Cerebellar cortex (tissue), 1 donor: ENCODE measurements at places on chromosomes 13 and 19.

GRCh38 chr19:50460161-50460765 is 16.0 kb upstream of the EMC10 start:
- DNase-seq, result peak; percentile 16

- DNase-seq, result no peak
These were observed 169.1 kb downstream of the SHISA2 start for GRCh38 chr13:25882466-25883357.

DNA sequence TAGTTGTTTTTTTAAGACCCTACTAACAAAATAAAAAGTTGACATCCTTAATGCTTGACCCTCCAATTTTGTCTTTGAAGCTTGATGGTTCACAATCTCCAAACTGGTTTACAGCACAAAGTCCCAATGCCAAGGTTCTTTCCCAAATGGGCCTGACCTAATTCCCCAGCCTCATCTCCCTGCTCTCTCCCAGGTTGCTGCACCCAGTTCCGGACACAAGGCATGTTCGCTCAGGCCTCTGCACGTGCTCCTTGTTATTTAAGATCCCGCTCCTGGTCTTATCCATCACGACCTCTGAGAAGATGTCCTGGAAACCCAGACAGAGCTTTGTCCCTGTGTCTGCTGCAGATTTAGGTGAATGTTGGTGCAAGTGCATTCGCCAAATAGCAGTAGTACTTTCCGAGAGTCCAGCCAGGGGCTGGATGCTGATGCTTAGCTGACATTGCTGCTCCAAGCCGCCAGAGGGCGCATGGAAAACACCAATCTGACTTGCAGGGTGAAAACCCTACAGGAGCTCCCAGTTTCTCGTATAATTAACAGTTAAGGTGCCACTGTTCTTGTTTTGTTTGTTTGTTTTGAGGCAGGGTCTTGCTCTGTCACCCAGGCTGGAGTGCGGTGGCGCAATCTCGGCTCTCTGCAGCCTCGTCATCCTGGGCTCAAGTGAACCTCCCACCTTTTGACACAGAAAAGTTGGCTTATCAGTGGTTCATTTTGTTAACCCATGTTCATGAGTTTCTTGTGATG is 18.5 kb downstream of the LYPD3 start:
- peak; percentile 84 for DNase-seq

DNA sequence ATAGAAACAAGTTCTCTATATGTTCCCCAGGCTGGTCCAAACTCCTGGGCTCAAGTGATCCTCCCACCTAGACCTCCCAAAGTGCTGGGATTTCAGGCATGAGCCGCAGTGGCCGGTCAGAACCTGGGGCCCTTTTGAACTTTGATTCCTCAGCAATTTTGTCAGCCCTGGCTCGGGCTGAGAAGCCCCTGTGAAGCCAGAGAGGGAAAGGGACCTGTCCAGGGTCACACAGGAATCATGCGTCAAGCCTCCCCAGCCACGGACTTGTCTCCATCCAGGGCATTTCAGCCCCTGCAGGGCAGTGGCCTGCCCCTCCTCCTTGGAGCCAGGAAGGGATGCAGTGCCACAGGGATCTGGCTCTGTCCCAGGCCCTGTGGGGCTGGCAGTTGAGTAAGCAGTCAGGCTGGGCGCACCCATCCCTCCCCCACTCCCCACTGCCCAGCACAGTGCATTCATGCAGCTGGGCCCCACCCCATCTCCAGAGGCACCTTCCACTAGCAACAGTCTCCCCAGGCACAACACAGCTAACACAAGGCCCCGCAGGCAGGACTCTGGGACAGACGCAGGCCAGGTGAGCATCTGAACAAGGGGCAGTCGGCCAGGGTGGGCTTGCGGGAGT is at the start of gene CAPS:
TSS of gene CAPS (plus strand) at position 516 of the 619 bp plus-strand sequence. CDS start 153 bp downstream, outside the sequence.
- DNase-seq, result no peak

DNA sequence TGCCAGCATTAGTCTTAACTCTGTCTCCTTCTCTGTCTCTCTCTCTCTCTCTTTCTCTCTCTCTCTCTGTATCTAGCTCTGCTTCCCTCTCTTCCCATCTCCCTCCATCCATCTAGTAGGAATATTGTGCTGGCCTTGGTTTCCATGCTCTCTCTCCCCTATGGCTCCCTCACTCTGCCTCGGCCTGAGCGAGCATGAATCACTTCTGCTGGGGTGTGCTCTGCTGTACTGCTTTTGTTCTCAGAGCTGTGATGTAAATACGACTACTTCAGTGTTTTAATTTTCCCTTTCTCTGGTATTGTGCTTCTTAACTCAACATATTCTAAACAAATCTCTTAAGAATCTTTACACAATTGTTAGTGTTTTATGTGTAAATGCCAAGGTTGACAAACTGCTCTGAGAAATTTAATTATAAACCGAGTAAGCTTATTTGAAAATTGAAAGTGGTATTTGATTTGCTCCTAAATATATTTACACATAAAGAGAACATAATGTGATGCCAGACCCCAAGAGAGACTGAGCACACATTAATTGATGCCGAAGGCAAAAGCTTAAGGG is 211.5 kb upstream of the KL start:
- DNase-seq, result no peak

DNA sequence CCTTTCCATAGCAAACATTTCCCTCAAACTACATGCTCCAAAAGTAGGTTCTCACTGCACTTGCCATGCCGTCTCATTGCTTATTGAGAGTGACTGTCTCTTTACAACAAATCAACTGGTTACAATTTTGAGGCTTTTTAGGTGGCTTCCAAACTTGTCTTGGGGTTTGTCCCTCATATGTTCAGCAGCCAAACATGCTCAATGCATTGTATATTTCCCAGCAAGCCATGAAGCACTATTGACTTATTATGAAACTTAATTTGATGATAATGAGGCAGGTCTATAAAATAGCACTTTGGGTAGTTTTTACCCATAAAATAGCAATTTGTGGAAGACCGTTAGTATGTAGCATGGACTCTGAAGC is 78.2 kb downstream of the LRCH1 start:
- no peak for DNase-seq

DNA sequence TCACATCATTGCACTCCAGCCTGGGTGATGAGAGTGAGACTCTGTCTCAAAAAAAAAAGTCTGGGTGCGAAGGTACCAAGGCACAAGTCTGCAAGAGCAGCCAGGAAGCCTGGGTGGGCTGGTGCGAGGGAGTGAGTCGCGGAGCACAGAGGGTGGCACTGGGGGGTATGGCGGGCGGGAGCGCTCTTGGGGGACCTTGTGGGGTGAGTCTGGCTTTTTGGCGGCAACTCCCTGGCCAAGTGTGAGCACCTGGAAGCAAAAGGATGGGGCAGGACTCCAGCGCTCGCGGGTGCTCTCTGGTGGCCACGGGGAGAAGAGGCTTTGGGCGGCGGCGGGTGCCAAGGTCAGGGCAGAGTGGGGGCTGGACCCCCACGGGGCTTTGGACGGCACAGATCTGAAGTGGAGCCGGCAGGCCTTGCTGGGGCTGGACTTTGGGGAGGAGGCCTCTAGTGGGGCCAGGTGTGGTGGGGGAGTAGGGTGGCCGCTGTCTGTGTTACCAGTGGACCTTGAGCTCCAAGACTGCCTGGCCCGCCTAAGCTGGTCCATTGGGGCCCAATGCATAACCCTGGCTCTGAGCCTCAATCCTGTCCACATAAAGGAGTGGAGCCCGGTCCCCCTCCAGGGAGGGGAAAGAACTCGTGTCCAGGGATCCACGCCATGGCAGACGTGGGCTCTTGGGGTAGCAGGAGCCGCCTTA is 1.6 kb downstream of the P2RY11 start:
- peak; percentile 52 for DNase-seq

DNA sequence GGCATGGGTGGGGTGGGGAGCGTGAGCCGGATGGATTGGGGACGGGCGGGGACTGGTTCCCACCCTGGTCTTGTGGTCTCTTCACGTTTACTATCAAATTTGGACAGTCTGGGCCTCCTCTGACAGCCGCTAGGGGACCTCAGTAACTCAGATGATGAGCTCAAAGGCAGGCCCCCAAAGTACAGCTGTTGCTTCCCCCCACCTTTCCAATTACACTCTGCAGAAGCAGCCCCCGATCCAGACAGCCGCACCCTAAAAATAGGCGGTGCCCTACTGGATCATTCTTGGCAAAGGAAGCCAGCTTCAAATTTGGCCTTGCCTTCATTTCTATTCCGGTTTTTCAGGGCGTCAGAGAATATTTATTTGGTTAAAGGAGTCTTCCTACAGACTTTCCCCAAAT is 1.9 kb upstream of the FOXO1 start:
- no peak for DNase-seq

DNA sequence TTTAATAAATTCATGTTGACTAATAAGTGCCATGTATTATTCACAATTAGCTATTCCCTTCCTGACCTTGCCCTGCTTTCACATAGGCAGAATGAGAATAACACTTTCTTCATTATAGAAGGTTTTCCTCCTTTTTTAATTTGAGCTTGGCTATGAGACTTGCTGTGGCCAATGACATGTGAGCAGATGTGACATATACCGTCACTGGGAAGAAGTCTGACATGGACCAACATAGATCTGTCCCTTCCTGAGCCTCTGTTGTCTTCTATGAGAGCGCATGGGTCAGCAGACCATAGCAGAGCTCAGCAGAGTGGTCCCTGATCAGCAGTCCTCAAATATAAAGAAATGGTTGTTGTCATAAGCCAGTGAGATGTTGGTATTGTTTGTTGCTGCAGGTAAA is 163.9 kb downstream of the DACH1 start:
- DNase-seq, result no peak

DNA sequence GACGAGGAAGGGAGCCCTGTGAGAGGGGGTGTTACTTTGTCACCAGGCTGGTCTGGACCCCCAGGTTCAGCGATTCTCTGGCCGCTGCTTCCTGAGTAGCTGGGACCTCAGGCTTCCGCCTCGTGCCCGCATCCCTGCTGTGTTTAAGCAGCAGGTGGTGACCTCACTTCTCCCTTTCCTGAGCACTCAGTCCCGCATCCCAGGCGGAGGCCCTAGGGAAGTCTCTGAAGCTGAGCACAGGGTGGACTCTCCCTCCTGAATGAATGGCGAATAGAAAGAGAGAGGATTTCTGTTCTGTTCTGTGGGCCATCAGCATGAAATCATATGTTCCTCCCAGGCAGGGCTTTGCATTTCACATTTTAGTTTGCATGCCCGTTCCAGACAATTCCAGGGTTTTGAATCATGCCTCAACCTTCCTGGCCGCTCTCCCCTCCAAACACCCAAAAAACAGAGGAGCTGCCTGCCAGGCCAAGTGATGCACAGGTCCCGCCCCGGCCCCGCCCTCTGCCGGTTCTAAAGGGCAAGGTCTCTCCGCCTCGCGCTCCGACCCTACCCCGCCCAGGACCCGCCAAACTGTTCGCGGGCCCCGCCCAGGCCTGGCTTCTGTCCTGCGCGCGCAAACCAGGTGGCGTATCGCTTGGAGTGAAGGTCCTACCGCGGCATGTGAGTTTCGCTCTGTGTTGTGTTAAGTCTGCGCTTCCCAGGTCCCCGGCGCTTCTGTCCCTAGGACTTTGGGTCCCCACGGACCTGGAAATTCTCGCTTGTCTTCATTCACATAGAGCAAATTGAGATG is 35.1 kb upstream of the ZNF808 start:
- DNase-seq, result no peak

- peak; percentile 24 for DNase-seq
These were observed at the start of gene CCDC122 for GRCh38 chr13:43878892-43879754. Gene CCDC122, minus strand, starts transcription at chr13:43879740. Its CDS starts 10,364 bp downstream, at chr13:43869376.

GRCh38 chr19:18193388-18194180 is 566 bp downstream of the MPV17L2 start:
- DNase-seq, result no peak

DNA sequence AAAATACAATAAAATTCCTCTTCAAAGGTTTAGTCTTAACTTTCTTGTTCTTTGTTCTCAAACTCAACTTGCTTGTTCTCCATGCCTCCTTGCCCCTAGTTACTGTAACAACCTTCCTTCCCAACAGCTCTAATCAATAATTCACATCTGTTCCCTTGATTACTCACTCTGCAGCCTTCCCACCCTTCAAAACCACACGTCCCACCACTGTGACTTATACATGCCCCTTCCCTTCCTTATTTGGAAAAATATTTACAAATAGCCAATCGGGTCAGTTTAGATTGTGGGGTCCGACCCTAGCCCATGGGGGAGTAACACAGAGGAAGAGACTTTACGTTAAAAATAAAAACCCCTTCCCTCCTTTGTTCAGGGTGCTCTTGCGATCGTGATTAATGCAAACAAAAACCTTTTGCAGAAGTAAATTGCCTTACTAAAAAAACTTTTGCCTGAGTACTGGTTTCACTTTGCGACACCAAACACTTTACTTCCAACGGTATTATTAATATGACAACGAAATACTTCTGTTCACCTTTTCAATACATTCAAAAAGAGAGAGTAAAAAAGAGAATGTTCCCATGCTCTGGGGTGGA is 512 bp upstream of the ZNF93 start:
- DNase-seq, result no peak

DNA sequence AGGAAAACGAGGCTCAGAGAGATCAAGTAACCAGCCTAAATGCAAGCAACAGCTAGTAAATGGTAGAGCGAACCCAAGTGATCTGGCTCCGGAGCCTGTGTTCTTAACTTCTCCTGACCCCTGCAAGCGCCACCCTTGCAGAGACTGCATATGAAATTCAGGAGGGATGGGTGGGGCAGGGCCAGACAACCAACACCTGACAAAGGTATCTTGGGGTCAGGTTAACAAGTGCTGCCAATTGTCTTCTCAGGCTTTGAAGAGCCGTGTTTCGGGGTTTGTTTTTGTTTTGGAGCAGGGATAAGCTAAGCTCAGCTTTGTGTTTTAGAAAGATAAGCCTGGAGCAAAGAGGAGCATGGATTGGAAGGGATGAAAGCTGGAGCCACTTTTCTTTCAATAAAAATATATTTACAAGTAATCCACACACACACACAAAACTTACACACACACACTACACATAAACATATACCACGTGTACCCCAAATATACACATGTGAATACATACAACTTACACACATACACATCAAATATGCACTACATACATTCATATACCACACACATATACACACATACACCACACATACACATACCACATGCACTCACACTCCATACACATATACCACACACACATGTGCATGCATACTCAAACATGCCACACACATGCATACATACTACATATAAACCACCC is 722.0 kb downstream of the DIAPH3 start:
- no peak for DNase-seq

GRCh38 chr19:48987323-48987722 is 5.8 kb downstream of the GYS1 start:
- DNase-seq, result no peak

GRCh38 chr13:62130062-62130970 is 714.7 kb upstream of the PCDH20 start:
- no peak for DNase-seq

DNA sequence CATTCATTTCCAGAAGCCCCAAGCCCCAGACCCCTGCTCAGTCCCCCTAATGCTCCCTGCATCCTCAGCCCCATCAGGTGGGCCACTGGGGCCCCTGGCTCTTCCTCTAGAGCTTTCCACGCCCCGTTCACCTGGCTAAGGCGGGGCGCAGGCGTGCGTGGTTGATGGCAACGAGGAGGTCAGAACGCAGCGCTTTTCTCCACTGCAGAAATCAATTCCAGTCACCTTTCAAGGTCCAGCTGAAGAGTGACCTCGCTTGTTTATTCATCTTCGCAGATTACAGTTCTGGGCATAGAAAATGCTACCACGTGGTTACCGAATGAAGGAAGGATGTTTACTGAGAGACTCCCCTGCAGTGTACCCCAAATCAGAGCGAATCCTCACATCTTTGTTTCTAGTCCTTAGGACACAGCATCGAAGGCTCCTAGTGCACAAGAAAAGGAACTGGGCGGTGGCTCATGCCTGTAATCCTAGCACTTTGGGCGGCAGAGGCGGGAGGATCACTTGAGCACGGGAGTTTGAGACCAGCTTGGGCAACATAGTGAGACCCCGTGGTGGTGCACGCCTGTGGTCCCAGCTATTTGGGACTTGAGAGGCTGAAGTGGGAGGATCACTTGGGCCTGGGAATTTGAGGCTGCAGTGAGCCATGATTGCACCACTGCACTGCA is 828 bp upstream of the PBX4 start:
- DNase-seq, result no peak

- DNase-seq, result no peak
These were observed 135.7 kb downstream of the DIAPH3 start for GRCh38 chr13:60028021-60028420.
